ENCODE measurements at places on chromosomes 3 and 15. TPM values are rescaled to one million over a fixed set of nuclear protein-coding genes. Genes with fewer than 3 reads are reported as not detected.

- no peak for DNase-seq
These were observed 29.6 kb upstream of the TRPC1 start for GRCh38 chr3:142694225-142694624.

- no peak for DNase-seq
These were observed 10.8 kb downstream of the NOX5 start for GRCh38 chr15:69025320-69025719.

DNA sequence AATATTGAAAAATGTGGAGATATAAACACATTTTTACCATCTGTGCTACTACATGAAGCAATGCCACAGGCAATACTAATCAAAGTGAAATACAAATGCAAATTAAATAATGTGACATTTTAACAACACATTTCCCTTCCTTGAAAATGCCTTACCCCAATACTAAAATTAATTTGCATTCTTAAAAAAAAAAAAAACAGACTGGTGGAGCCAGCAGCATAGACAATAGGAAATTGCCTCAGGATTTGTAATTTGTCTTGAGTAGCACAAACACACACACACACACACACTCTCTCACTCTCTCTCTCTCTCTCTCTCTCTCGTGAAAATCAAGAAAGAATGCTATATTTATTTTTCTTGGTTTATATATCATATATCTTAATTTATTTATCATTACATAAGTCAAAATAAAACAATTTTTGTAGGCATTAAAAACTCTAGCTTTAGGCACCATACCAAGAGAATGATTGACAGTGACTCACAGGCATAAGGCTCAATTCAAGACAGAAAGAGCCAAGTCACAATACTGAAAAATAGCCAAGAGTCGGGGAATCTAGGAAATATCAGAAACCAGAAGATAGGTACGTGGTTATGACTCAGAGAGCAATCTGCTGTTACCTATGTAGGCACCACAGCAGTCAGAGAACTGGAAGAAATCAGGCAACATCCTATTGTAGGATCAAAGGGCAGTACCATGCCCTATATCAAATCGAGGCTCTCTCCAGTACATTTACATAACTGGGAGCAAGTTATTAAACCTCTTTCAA lies 23.0 kb downstream of the SUCNR1 start:
- no peak for DNase-seq

GRCh38 chr3:14792691-14793121 lies 26.1 kb upstream of the FGD5 start:
- no peak for DNase-seq

- DNase-seq: no peak
These were observed 89.5 kb downstream of the PTPRG start for GRCh38 chr3:61650719-61651410.

- no peak for DNase-seq
These were observed 283.8 kb upstream of the NR2F2 start for GRCh38 chr15:96046620-96047240.

DNA sequence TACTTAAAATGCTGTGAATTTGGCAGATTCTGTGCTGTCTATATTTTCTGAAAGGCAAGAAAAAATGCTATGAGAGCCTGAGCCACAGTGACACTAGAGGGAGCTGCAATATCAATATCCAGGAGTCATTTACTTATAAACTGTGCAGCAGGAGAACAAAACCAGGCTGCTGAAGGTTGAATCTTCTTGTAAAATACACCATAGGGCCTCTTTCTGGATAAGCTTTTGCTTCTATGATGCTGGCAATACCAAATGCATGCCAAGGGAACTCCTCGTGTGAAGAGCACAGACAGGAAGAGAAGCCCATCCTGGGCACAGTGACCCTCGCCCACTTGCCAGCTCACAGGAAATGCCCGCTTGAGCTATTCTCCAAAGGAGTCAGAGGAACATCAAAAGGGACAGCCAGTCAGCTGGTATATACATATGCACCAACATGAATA lies 48.0 kb upstream of the TSPAN3 start:
- DNase-seq: peak; percentile 78

DNA sequence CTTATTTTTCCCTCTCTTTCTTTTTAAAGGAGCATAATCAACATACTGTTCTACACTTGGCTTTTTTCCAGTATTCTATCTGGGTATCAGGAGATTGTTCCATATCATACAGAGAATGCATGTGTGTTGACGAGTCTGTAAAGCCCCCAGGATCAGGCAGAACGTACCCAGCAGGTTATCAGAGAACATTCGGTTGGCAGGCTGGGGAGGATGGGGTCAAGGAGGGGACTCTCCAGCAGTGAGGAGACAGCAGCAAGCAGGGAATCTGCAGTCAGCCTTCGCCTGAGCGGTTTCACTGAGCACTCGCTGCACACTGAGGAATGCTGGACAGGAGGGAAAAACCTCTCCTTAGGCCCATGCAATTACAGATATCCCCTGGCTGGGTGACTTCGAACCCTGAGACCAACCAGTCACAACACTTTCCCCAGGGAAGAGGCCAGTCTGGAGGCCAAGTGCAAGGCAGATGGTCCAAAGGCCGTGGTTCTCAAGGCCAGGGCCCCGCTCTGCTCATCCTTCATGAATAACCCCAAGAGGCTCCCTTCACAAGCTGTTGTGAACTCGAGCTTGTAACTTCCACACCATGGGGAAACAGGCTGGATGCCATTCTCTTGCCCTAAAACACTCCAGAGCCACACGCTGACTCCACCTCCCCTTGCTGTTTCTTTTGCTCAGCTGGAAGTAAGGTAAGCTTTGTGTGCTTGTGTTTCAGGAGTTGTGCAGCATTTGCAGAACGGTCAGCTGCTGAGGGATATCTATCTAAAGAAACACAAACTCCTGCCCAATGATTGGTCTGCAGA lies 60.1 kb downstream of the PXYLP1 start:
- no peak for DNase-seq

GRCh38 chr3:54746722-54747121 lies 181.1 kb downstream of the LRTM1 start:
- DNase-seq: no peak

- no peak for DNase-seq
These were observed 98.2 kb downstream of the SRGAP3 start for GRCh38 chr3:9151240-9151639.

- DNase-seq: no peak
These were observed 142.7 kb upstream of the IGF1R start for GRCh38 chr15:98505611-98506031.

DNA sequence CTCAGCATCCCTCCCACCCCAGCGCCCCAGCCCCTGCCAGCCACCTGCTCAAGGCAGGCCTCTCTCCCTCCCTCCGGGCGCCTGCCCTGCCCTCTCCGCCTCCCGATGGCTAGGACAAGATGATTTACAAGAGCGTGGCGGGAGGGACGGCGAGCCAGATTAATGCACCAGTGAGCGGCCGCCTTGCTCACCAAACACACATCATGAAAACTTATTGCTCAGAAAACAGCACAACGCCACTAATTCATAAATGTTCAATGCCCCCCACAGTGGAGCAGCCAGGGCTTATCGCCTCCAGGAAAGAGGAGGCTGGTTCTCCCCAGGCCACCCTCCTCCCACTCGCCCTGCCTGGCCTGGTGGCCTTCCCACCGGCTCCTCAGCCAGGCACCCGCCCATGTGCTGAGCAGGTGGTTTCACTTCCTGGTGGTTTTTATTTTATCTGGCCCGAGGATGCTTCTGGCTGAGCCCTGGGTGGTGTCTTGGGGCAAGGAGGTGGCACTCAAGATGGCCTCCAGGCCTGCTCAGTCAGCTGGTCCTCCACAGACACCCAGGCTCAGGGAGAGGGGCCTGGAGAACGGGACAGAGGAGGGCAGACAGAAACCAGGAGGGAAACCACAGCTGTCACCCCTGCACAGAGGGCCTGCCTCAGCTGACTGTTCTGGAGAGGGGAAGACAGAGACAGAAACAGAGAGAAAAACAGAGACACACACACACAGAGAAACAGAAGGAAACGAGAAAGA lies 284.9 kb downstream of the UACA start:
- peak; percentile 69 for DNase-seq

DNA sequence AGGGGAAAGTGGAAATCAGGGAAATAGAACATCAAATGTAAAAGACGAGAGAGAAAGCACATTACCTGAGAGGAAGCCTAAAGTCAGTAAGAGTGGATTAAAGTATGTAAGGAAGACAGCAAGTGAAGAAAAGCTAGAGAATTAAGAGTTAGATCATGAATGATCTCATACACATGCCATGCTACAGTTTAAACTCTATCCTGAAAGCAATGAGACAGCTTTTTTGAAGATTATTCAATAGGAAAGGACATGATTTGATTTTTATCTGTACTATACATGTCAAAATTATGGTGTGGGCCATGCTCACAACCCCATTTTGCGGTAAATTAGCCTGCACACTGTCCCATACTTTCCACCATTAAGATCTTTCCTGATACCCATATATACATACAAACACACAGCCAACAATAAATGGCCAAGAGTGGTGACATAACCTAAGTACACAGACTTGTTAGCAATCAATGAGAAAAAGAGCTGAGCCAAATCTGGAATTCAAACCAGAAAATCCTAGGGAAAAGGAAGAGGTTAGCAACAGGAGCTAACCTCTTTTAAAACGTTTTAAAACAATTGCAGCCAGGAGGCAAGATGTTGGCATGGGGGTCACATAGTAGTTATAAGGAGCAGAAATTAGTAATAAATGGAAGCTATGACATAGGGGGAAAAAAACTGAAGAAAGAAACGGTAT lies 4.5 kb downstream of the MYO9A start:
- no peak for DNase-seq

DNA sequence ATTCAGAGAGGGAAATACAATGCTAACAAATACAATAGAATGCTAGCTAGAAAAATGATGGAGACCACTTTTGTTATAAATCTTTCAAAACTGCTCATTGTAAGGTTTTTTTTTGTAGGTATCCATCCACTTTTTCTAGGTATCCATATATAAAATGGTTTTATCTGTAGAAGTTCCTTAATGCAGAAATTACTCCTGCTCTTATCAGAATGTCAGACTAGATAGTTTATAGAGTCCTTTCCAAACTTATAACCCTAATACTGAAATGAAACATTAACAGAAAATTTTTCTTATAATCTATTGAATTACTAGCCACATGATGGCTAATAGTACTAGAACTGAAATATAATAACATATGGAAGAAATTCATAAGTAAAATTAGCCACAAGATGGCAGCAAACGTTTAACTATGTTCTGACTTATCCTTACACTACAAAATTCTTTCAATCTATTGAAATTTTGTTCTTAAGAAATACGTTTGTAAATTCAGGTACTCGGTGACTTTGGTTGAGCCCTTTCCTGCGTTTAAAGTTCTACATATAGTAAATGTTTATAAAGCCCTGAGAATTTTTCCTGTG lies 58.5 kb downstream of the ECT2 start:
- DNase-seq: peak; percentile 29

GRCh38 chr3:119222391-119222790 lies 18.3 kb downstream of the B4GALT4 start:
- DNase-seq: no peak

DNA sequence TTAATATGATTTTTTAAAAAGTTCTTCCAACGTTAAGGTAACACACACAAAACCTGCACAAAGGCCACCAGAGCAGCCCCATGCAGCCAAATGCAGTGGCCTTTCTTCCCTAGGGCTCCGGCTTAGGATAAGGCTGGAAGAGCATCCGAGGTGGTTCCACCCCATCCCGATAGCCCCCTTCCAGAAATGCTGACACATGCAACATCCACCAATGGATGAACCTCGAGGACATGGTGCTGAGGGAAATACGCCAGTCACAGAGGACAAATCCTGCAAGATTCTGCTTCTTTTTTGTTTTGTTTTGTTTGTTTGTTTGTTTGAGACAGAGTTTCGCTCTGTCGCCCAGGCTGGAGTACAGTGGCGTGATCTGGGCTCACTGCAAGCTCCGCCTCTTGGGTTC lies 199.3 kb upstream of the NSMCE3 start:
- no peak for DNase-seq

- no peak for DNase-seq
These were observed 76.8 kb downstream of the IMPG2 start for GRCh38 chr3:101243285-101244211.

DNA sequence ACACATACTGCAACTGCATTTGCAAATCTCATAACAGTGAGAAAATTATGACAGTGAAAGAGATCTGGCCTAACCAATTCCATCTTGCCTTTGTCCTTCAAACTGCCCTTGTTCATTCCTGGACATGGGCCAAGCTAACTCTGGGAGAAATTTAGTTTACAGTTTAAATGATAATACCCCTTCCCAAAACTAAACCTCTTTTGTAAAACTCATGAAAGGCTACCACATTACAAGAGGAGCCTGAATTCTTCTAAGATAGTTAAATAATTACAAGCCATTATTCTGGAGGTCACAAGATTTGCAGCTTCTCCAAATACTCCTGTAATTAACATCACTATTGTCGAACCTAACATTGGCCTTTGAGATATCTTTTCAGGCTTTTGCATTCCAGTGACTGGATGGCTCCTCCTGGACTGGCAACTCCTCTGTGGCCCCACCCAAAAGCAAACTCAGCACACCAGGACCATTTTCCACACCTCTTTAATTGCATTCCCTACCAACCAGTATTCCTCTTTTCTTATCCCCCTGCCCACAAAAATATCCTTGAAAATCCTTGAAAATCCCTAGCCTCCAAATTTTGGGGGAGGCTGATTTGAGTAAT lies 8.8 kb upstream of the FAM240A start:
- no peak for DNase-seq

GRCh38 chr3:81891055-81891895 lies 129.8 kb upstream of the GBE1 start:
- no peak for DNase-seq

The GP9 gene
- polyA plus RNA-seq: 0.47 TPM

The CACNA2D2 gene
- 14.6 TPM for polyA plus RNA-seq

The CD86 gene
- polyA plus RNA-seq: 1.3 TPM

The IGSF10 gene
- 3.5 TPM for polyA plus RNA-seq

The APEH gene
- 140 TPM for polyA plus RNA-seq

The IL17RD gene
- 66.6 TPM for polyA plus RNA-seq

The LRCH3 gene
- polyA plus RNA-seq: 60.8 TPM

The SGO1 gene
- 14.1 TPM for polyA plus RNA-seq

The GHSR gene
- polyA plus RNA-seq: not detected

The ZPLD1 gene
- 0.60 TPM for polyA plus RNA-seq
